ENCODE measurements at places on chromosomes 2 and 18.

DNA sequence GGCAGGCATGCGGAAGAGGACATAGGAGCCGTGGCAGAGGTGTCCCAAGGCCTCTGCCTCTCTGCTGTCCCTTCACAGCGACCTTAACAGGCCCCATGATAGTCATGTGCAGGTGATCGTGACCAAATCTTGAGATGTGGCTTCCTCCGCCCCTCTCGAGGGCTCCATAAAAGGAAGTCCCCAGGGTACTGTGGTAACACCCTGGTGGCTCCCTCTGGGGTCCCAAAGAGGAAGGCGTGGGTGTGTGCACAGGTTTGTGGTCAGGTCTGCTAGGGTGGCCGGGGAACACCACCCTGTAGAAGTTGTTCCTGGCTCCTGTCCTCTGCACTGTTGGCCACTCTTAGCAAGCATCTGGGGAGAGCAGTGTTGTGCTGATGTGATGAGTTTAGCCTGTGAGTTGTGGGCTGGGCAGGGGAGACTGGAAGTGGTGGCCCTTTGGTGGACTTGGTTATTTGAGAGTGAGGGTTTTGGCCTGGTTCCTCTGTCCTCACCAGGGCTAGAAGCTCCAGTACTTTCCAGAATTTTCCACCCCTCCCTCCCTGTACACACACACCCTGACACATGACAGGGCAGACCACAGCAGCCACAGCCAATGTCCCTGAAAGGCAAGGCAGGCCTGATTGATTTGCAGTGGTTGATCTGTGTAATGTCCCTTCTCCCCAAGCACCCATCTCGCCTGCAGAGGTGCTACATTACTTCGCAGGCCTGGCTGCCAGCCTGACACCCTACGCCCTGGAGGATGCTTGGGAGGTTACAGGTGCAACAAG, 68.9 kb upstream of the BOD1L2 start:
- no peak for DNase-seq

DNA sequence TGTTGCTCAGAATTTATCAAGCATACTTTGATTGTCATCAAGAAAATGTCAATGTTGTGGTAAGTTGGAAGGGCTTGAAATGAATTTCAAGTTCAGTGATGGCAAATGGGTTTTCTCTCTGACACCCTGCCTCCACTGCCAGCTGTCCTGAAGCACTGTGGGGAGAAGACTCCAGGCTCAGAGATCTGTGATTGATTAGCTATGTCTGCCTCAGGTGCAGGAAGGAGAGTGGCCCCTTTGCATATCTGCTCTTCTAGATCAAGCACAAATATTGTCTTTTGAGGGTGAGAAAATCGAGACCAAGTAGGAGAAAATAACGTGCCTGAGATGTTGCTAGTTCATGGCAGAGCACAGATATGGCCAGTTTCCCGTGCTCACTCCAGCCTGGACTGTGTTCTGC, 178.8 kb upstream of the GLI2 start:
- peak; percentile 85 for DNase-seq

- no peak for DNase-seq
Observed at GRCh38 chr18:41881285-41881684, 73.7 kb upstream of the PIK3C3 start.

GRCh38 chr18:74818516-74819175, 221.0 kb downstream of the ZNF407 start:
- no peak for DNase-seq

- no peak for DNase-seq
Observed at GRCh38 chr2:209685340-209685739, 86.3 kb upstream of the UNC80 start.

- DNase-seq, result no peak
Observed at GRCh38 chr2:61125123-61125710, 36.8 kb upstream of the C2orf74 start.

- peak; percentile 48 for DNase-seq
Observed at GRCh38 chr18:37450434-37451132, 115.0 kb downstream of the CELF4 start.

DNA sequence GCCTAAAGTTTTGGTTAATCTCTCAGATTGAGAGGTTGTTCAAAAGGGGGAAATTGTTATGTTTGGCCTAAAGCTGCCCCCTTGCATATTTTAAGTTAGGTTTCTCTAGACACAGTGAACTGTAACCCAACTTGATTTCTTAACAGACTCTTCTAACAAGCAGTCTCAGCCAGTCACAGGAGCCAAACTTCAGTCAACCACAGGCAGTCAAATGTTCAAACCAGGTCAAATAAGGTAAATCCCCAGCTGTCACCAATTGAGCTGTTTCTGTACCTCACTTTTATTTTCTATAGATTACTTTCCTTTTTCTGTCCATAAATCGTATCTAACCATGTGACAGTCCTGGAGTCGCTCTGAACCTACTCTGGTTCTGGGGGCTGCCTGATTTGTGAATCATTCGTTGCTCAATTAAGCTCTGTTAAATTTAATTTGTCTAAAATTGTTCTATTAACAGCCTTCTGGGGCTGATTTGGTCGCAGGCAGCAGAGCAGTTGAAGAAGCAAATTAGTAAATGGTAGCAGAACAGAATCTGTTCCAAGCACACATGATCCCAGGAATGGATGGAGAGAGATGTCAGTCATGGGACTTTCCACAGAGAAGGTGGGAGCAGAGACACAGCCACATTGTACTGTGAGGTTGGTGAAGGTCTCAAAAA, 16.4 kb upstream of the NFU1 start:
- DNase-seq, result no peak

- DNase-seq, result no peak
Observed at GRCh38 chr2:4900861-4901770, 791.1 kb upstream of the SOX11 start.

- no peak for DNase-seq
Observed at GRCh38 chr2:59567151-59567550, 986.3 kb downstream of the BCL11A start.

DNA sequence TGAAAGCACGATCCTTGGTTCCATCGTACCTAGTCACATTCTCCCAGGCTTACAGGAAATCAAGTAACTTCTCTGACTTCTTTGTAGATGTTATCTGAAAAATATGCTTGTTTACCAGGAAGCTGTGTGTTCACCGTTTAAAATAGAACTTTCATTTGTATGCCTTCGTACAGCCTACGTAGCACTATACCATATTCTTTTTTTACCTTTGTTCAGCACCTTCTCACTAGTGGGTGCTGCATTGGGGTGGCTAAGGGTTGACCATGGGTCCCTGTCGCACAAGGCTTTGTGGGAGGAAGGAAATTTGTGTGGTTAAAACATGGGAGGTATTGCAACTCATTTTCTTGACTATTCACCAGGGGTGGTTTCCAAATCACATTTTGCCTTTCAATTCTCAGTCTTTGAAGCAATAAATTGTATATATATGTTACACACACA, 16.6 kb downstream of the MALT1 start:
- no peak for DNase-seq

DNA sequence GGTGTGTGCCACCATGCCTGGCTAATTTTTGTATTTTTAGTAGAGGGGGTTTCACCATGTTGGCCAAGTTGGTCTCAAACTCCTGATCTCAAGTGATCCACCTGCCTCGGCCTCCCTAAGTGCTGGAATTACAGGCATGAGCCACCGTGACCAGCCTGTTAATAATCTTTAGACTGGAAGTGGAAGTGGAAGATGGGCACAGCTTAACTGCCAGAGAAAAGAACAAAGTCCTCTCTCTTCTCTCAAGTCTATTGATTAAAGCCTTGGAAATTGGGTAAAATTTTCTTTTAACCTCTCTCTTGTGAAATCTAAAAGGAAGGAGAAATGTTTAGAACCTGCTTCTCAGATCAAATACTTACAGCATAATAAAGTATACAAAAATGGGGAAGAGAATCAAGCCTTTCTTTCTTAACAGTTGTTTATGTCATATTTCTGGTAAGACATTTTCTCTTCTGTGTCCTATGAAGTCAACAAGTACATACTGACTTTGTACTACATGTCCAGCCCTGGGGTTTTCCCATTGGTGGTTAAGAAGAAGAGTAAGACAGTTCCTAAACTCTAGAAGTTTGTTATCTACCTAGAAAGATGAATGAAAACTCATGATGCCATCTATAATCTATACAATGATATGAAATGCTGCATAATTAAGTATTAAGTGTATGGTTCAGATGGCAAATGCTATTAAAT, 4.6 kb downstream of the TMEM169 start:
- no peak for DNase-seq

DNA sequence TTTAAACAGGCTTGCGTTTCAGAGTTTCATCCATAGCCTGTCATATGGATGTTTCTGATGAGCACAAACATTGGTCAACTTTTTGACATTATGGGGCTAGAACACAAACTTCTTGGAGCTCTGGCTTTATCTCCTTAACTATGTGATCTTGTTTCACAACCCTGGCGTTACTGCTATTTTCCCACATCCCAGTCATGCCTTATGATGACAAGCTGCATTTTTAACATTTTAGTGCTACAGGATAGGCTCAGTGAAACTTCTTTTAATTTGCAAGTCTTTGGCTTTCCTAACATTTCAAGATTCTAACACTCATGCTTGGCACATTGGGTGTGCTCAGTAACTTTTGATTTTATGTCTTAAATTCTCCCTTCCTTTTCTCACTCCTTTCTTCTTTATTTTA, 21.0 kb upstream of the PDE1A start:
- DNase-seq, result no peak

GRCh38 chr2:58357521-58357920, 116.4 kb upstream of the FANCL start:
- no peak for DNase-seq

GRCh38 chr2:149716687-149717086, 129.1 kb upstream of the MMADHC start:
- no peak for DNase-seq

DNA sequence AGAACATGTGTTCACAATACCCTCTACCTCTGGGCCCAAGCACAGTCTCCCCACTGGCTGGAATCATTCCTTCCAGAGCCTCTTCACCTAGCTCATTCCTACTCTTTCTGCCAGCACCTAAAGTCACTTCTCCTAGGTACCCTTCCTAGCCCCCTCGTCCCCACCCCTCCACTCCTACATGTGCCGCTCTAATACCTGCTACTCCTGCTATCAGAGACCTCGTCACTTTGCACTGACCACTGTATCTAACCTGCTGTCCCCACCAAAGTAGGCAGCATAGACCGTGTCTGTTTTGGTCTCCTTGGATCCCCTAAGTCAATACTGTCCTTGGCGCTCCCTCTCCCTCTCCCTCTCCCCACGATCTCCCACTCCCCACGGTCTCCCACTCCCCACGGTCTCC, 53.2 kb upstream of the PKDCC start:
- no peak for DNase-seq

- DNase-seq, result no peak
Observed at GRCh38 chr2:37472959-37473358, 128.5 kb downstream of the QPCT start.

DNA sequence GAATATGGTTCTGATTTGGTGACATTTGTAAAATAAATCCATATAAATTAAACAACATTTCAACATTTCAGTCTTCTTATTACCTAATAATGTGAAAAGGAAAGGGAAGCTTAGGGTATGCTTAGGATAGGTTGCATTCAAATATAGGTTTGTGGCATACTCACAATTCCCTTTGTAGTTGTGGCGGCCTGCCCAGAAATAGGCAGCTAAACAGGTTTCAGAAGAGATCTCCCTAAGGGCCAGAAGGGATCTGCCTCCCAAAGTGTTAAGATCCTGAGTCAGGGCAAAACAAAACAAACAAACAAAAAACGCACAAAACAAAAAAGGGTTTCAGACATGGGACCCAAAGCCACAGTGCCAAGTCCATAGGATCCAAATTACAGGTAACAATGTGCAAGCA, 41.4 kb upstream of the TCF7L1 start:
- no peak for DNase-seq

- DNase-seq, result no peak
Observed at GRCh38 chr2:109194620-109194937, 65.6 kb downstream of the SH3RF3 start.

DNA sequence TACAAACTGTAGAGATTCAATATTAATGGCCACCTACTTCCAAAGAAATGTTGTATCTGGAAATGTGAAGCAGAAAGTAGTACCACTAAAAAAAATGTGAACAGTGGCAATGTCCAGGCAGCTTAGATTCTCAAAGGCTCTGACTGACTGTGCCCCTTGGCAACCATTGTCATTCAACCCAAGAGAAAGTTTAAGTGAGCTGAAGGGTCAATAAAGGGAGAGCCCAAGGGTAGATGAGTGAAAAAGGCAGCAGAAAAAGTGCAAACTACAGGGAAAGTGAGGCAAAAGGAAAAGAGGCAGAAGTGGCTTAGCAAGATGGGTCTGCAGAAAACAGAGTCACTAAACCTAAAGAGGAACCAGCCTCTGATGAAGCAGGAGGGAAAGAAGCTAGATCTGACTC, 802.9 kb downstream of the CPS1 start:
- DNase-seq, result no peak

GRCh38 chr18:53165770-53166169, 825.8 kb downstream of the DCC start:
- no peak for DNase-seq

- DNase-seq, result no peak
Observed at GRCh38 chr2:7292154-7292691, 375.0 kb downstream of the RNF144A start.

GRCh38 chr2:229714736-229715541, 584 bp upstream of the DNER start:
- DNase-seq, result no peak

- no peak for DNase-seq
Observed at GRCh38 chr18:28075501-28075900, 101.4 kb downstream of the CDH2 start.

- no peak for DNase-seq
Observed at GRCh38 chr18:26005950-26006349, 84.5 kb downstream of the SS18 start.

GRCh38 chr2:122867941-122868340, 1112.5 kb downstream of the TSN start:
- DNase-seq, result no peak

DNA sequence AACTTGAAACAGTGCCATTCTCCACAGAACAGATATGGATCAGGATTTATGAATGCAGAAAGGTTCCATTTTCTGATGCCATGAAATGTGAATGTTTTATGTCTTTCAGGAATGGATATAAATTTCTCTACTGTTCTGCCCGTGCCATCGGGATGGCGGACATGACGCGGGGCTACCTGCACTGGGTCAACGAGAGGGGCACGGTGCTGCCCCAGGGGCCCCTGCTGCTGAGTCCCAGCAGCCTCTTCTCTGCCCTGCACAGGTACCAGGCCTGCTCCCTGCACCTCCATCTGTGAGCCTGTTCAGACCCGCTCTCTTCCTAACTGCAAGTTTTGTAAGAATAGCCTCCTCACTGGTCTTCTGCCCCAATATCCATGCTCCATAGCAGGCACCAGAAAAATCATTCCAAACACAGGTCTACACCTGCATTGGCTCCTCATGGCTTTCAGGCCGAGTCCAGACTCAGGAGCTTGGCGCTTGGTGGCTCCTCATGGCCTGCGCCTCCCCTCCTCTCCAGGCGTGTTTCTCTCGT, 68.6 kb downstream of the LPIN1 start:
- no peak for DNase-seq

DNA sequence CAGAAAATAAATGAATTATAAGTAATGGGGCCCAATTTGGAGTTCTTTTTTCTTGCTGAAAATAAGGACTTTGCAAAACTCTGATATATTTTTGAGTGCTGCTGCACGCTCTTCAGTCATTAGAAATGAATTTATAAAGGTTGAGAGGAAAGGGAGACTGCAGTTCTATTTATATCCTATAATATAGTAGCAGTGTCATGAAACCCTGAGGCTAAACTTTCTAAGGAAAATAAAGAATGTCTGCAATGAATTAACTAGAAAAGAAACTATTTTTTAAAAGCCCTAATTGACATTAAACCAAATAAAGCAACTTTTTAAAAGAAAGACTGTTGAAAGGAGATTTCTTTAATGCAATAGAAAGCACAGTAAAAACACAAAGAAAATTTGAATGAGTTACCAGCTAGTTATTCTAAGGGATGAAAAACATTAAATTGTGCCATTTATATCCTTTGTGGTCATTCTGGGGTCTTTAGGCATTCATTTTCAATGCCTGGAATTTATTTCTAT, 1072.8 kb upstream of the TMEFF2 start:
- DNase-seq, result no peak
